Right lobe of liver (tissue), 6 donors: ENCODE measurements at places on chromosomes 7 and 10. TPM values are rescaled to one million over a fixed set of nuclear protein-coding genes. Genes with fewer than 3 reads are reported as not detected.

DNA sequence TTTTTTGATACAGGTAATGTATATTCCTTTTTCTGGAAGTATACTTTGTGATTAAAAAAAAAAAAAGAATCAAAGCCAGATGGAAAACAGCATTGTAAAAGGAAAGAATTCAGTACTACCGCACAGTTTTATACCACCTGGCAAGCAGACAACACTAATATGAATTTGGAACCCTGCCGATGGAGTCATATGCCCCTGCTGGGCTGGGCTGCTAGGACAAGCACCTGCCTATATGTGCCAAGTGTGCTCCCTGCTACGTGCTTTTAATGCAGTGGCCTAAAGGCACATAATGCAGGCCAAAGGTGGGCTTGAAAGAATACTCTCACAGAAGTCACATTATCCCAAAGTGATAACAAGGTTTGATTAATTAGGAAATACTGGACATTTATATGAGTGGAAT, 29.8 kb upstream of the WAC start:
- DNase-seq, result no peak
- no peak overlapping the region for H3K27ac ChIP-seq
- H3K4me3 ChIP-seq, result no peak overlapping the region
- no peaks in the 10 kb centered on the region for H3K4me1 ChIP-seq
- no peaks in the 10 kb centered on the region for H3K36me3 ChIP-seq
- H3K27me3 ChIP-seq, result no peaks in the 10 kb centered on the region

- peaks cover 19% of the 10 kb centered on the region for H3K4me1 ChIP-seq
- no peaks in the 10 kb centered on the region for H3K27me3 ChIP-seq
- no peaks in the 10 kb centered on the region for H3K36me3 ChIP-seq
Measured at GRCh38 chr10:104340641-104341040, 2.4 kb upstream of the ITPRIP start.

GRCh38 chr10:42941295-42941644, 135.6 kb upstream of the RET start:
- no peak overlapping the region for H3K4me3 ChIP-seq
- no peak for DNase-seq
- no peaks in the 10 kb centered on the region for H3K27me3 ChIP-seq

DNA sequence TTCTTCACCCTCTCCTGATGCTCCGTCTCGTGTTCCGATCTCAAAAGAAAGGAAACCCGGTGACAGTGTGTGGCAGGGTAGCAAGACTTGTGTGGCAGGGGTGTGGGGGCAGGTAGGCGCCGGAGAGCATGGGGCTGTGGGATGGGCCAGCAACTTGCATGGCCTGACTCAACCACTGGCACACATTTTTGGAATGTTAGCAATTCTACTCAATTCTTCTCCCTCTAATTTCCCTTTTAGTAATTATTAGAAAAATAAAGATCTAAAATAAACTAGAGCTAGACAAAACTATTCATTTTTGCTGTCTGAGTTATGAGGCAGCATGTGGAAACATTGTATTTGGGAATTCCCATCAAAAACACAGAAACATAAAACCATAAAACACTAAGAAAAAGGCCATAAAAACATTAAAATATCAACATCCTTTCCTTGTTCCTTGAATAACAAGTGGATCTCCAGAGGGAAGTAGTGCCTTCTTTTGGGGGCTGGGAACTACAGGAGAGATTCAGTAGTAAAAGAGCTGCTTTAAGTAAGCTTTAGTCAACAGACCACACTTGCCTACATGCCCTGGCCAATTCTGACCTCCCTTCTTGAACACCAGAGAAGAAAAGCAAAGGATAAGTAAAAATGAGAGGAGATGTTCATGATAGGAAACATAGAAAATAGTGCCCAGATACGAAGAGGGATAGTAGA, 21.8 kb downstream of the SEMA3C start:
- no peak overlapping the region for H3K27ac ChIP-seq
- DNase-seq, result no peak
- no peaks in the 10 kb centered on the region for H3K27me3 ChIP-seq
- H3K4me3 ChIP-seq, result no peak overlapping the region
- no peaks in the 10 kb centered on the region for H3K36me3 ChIP-seq

GRCh38 chr10:70775679-70776454, 9.3 kb downstream of the TBATA start:
- H3K36me3 ChIP-seq, result no peaks in the 10 kb centered on the region
- H3K27me3 ChIP-seq, result no peaks in the 10 kb centered on the region
- DNase-seq, result no peak

- no peaks in the 10 kb centered on the region for H3K27me3 ChIP-seq
- no peak overlapping the region for H3K4me3 ChIP-seq
- no peak overlapping the region for H3K27ac ChIP-seq
- H3K36me3 ChIP-seq, result no peaks in the 10 kb centered on the region
- no peaks in the 10 kb centered on the region for H3K4me1 ChIP-seq
Measured at GRCh38 chr10:91662993-91663392, 30.1 kb upstream of the PPP1R3C start.

- no peak overlapping the region for H3K27ac ChIP-seq
- no peak for DNase-seq
- H3K4me1 ChIP-seq, result no peaks in the 10 kb centered on the region
- no peaks in the 10 kb centered on the region for H3K36me3 ChIP-seq
Measured at GRCh38 chr7:151993977-151994676, 31.3 kb upstream of the GALNT11 start.

- H3K27me3 ChIP-seq, result no peaks in the 10 kb centered on the region
- H3K27ac ChIP-seq, result no peak overlapping the region
- H3K4me1 ChIP-seq, result no peaks in the 10 kb centered on the region
- no peaks in the 10 kb centered on the region for H3K36me3 ChIP-seq
- no peak for DNase-seq
Measured at GRCh38 chr7:12553416-12553815, 17.1 kb upstream of the SCIN start.

DNA sequence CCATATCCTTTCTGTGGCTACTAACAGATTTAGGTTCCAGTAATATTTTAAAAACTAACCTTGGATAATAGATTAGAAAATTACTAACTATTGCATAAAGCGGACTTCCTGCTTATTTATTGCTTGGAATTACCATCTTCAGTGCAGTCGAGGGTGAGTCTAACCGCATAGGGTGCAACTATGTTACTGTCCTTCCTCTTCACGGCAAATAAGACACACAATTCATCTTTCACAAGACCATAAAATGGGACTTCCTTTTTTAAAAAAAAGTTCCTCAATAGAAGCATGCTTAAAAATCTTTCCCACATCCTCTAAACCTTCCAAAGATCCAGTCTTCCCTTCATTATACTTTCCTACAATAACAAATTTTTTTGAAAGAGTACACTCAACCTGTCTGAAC, 2.1 kb downstream of the SLC25A40 start:
- H3K27ac ChIP-seq, result no peak overlapping the region
- H3K4me1 ChIP-seq, result no peaks in the 10 kb centered on the region
- H3K36me3 ChIP-seq, result no peaks in the 10 kb centered on the region
- no peak for DNase-seq
- H3K4me3 ChIP-seq, result no peak overlapping the region
- H3K27me3 ChIP-seq, result no peaks in the 10 kb centered on the region

GRCh38 chr10:29862923-29863614, 196.3 kb downstream of the JCAD start:
- no peaks in the 10 kb centered on the region for H3K27me3 ChIP-seq
- no peak overlapping the region for H3K27ac ChIP-seq
- H3K36me3 ChIP-seq, result no peaks in the 10 kb centered on the region
- no peaks in the 10 kb centered on the region for H3K4me1 ChIP-seq
- no peak for DNase-seq
- H3K4me3 ChIP-seq, result no peak overlapping the region

- no peaks in the 10 kb centered on the region for H3K36me3 ChIP-seq
- H3K27me3 ChIP-seq, result no peaks in the 10 kb centered on the region
- H3K27ac ChIP-seq, result no peak overlapping the region
- no peak for DNase-seq
- H3K4me3 ChIP-seq, result no peak overlapping the region
Measured at GRCh38 chr7:155669717-155670505, 25.4 kb downstream of the RBM33 start.

COL1A2 gene
- 17.2 TPM for total RNA-seq
